ENCODE measurements at places on chromosomes 3 and 15. TPM values are rescaled to one million over a fixed set of nuclear protein-coding genes. Genes with fewer than 3 reads are reported as not detected.

DNA sequence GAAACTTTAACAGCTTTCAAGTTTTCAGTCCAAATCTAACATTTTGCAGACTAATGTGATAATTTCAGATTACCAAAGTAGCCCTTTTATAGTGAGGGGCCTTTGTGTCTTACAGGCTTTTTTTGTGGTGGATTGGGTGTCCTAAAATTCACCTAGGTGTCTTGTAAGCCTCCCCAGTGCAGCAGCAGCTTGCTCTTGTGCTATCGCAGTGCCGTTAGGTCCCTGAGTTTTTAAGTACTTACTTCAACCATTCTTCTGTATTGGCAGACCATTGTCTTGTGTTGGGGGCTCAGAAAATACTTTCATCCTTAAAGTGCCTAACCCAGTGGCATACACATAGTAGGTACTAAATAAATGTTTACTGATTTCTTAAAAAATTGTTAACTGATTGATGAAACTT is 2.1 kb downstream of the PDE8A start:
- DNase-seq: no peak

- DNase-seq: no peak
These were observed 176.5 kb downstream of the RAP2B start for GRCh38 chr3:153338487-153338886.

The PLSCR4 gene
- total RNA-seq: 61.3 TPM

The ATP8B4 gene
- 37.1 TPM for total RNA-seq

Data from spinal cord (tissue), 10 donors.